Right hindlimb (tissue), 1 donor: ENCODE measurements at places on chromosomes 3 and 15.

DNA sequence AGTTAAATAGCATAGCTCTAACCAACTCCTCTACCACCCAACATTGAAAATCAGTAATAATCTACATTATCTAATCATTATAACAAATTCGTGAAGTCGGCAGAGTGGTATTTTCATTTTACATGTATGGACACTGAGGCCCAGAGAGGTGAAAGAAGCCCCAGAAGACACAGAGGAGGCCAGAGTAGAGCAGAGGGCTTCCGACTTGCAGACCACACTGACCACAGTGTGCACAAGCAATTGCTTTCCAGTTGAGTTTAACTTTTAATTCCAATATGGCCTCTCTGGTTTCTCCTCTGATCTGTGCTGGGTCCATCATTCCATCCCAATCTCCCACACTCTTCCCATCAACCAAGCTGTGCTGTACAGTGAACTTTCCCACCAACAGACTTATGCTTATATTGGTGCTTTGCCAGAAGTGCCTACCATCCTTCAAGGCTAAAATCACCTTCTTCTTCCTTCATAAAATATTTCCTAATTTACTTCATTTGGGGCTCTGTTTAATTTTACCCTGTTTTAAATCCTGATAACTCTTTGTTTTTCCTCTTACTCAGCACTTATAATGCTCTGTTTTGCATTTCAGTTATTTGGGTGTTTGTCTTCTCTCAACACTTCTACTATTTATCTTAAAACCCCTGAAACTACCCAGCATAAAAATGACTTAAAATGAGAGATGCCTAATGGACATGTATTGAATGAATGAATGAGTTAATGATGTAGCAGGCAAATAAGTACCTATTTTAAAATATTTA is 81.8 kb upstream of the TNFSF10 start:
- DNase-seq = no peak

- DNase-seq = no peak
Measured at GRCh38 chr3:38379201-38379770, 32.7 kb downstream of the XYLB start.

- DNase-seq = no peak
Measured at GRCh38 chr3:156038869-156039268, 81.5 kb upstream of the KCNAB1 start.

GRCh38 chr15:84824260-84825007 is 7.3 kb downstream of the ALPK3 start:
- peak; percentile 92 for DNase-seq

DNA sequence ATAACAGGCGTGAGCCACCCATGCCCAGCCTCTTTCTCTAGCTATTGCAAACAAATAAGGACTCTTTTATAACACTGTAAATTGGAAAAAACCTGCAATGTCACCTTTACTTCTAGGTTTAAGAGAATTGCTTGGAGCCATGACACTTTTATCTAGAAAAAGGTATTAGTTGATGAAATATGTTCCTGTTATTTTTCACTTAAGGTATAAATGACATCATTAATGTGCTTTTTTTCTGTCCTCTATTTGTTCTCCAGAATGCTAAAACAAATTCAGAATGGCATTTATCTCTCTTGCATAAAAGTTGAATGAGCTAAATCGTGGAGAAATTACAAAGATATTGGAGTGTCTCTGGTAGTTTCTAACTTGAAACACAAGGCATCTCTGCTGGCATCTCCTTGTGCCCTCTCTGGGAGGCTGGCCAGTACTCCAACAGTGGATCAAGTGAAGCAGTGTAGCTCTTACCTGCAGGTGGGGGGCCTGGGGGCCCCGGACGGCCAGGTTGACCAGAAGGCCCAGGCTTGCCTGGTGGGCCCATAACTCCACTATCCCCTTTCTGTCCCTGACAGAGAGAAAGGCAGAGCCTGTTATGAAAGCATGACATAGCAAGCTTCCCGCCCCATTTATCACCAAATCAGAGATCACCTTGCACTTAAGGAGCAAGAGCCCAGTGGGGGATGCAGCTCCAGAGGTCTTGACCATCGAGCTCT is 38.6 kb downstream of the EAF1 start:
- no peak for DNase-seq

GRCh38 chr3:195531683-195532082 is 11.4 kb downstream of the PPP1R2 start:
- DNase-seq = no peak

DNA sequence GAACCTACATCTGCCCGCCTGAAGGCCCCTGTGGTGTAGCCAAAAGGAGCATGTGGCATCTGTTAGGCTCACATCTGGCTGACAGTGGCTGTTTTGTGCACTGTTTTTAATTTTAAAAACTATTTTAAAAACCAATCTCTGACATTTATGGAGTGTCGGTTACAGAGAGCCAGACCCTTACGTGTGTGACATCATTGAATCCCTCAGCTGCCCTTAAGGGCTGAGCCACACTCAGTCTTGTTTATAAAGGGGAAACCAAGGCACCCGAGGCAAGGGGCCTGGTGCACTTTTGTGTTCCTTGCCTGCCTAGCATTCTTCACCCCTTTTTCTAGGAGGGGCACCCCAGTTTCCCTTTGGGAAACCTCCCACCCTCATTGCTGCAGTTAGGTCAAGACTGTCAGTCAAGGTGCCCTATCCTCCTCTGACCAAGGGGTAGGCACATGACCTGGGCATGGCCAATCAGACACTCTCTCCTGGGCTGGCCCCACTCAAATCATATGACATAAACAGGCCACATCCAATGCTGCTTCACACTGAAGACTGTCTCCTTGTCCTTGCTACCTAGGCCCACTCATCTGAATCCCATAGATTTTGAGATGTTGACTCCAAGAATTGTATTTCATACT is 105.3 kb downstream of the LSM3 start:
- no peak for DNase-seq

GRCh38 chr3:79551997-79552396 is 215.8 kb downstream of the ROBO1 start:
- DNase-seq = no peak

DNA sequence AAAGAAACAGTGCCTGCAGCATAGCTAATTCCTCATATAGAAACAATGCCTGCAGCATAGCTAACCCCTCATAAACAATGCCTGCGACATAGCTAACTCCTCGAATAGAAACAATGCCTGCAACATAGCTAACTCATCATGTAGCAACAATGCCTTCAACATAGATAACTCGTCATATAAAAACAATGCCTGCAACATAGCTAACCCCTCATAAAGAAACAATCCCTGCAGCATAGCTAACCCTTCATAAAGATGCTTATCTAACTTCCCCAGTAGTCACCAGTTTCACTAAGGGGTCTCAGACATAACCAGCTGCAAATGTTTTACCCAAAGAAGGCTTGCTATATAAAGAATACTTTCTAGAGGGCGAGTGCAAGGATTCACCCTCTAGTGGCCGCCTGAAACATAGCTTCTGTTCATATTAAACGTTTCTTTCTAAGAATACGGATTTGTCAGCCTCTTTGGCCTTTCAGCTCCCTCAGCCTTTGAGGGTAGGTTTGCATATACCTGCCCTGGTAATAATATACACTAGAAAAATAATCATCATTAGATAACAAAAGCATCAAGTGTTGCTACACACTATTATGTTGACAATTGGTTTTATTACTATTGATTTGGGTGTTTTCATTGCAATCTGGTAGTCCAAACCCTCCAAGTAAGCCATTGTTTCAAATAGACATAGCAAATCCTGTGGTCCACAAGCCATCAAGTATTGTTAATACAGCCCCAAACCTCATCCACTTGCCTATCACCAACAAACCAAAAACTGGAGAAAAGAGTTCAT is 44.4 kb upstream of the FAN1 start:
- DNase-seq = no peak

DNA sequence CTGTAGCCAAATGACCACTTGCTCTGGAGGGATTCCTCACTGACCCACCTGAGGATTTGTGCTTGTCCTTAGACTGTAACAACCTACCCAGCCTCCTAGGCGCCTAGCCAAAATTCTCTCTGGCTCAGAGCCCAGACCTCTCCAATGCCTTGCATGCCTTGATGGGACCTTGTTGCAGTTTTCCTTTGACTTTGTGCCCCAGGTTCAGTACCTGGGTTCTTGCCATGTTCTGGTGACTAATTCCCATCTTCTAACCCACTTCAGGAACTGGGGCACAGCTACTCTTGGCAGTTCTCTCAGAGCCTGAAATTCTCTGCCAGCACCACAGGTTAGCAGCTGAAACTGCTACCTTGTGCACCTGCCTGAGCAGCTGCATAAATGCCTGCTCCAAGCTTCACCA is 27.0 kb upstream of the UBE3A start:
- no peak for DNase-seq
